ENCODE measurements at places on chromosomes 3 and 15.

DNA sequence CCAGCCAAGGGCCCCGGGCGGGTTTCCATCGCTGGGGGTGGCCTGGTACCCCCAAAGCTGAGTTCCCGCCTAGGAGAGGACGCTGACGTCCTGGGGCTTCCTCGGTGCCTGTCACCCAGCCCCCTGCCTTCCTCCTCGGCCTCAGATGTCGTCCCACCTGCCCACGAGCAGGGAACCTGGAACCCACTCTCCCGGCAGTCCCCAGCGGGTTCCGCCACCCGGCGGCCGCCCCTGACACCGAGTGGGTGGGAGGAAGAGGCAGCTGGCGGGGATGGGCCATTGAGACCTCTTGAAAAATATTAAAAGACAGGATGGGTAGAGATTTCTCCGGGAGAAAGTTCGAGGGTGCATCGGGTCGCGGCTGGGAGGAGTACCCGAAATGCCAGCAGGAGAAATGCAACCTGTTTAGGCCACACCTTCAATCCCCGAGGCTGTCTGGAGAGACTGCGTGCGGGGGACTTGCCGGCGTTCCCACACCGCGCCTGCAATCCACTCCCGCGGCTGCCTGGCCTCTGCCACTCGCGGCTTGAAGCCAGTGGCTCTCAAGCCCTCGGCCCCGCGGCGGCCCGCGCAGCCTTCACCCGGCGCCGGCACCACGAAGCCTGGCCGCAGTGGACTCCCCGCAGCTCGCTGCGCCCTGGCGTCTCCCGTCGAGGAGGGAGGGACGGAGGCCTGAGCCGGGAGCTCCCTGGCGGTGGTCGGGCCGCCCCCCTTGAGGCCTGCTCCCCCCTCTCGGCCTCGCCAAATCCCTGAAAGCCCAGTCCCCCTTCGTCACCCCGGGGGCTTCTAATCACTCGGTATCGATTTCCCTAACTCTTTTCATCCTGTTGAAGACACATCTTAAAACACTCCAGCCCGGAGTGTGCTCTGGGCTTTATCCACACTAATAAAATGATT is 8.6 kb upstream of the NR2F2 start:
- no peak for DNase-seq

GRCh38 chr3:125585595-125586223 is 9.6 kb downstream of the OSBPL11 start:
- peak; percentile 24 for DNase-seq

- DNase-seq: no peak
These were observed 150.3 kb upstream of the SLITRK3 start for GRCh38 chr3:165346503-165346902.

DNA sequence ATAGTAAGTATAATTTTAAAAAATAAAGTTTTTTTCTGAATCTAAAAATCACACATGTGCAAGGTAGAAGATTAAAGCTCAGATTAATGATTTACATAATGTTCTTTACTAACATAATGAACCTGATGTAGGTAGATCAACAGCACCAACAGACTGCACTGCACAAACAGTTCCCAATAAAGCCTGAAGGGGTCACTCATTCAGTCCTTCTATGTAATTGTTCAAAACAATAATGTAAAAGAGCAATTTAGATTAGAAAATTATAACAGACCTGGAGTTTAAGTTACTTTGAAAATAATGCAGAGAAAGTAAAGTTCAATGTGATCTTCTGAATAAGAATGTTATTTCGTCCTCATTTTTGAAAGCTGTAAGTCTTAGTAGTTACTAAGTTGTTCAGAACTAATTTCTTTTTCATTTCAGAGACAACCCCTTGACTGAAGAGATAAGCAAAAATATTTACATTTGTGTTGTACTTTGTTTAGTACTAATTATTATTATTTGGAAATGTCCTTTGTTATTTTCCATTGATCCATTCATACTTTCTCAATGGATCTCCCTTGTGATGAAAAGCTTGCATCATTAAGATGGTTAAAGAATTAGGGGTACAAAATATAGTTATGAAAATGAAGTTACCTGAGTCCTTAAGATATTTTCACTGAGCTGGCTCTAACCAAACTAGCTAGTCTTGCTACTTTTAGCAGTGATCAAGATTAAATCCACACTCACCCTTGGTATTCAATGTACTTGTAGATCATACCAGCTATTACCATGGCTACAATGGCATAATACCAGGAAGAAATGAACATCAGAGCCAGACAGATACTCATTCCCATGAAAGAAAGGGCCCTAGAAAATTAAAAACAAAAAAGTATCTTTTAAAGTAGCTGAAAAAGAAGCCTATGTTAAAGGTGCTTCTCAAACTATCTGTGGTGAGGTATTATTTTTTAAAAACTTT is 16.8 kb downstream of the EMC4 start:
- DNase-seq: peak; percentile 37

GRCh38 chr3:112381673-112382542 is 49.0 kb downstream of the CD200 start:
- DNase-seq: no peak
